ENCODE measurements at places on chromosomes 5 and 9.

GRCh38 chr9:90102292-90102901, 497.6 kb downstream of the GADD45G start:
- no peak overlapping the region for H3K27ac ChIP-seq
- H3K4me1 ChIP-seq: no peaks in the 10 kb centered on the region
- H3K36me3 ChIP-seq: no peaks in the 10 kb centered on the region
- no peaks in the 10 kb centered on the region for H3K27me3 ChIP-seq
- H3K4me3 ChIP-seq: no peak overlapping the region

DNA sequence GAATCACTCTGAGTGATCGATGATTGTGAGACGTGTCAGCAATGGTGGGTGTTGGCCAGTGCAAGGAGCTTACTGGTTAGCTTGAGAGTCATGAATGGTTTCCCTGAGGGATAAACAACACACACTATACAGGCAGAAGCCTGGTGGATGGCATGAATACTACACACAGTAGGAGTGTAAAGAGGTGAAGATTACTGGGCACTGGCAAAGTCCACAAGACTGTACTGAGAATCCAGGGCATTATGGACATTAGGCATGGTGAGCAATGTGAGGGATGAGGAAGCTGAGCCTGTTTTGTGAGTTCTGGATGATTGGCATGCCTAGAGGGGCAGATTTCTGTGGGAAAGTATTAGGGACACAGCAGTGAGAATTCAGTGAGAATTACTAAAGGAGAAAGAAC, 71.3 kb downstream of the KDM4C start:
- H3K27ac ChIP-seq: no peak overlapping the region
- no peak overlapping the region for H3K4me3 ChIP-seq
- H3K27me3 ChIP-seq: no peaks in the 10 kb centered on the region
- no peak for DNase-seq

GRCh38 chr5:53713978-53714666, 153.7 kb downstream of the NDUFS4 start:
- DNase-seq: no peak
- no peaks in the 10 kb centered on the region for H3K4me1 ChIP-seq
- H3K27ac ChIP-seq: no peak overlapping the region
- H3K4me3 ChIP-seq: no peak overlapping the region
- no peaks in the 10 kb centered on the region for H3K27me3 ChIP-seq

GRCh38 chr9:80649001-80649420, 1040.3 kb downstream of the TLE1 start:
- H3K27ac ChIP-seq: peak overlapping the region; percentile 70
- H3K4me3 ChIP-seq: no peak overlapping the region
- DNase-seq: peak; percentile 66
- H3K36me3 ChIP-seq: no peaks in the 10 kb centered on the region

- no peak overlapping the region for H3K4me3 ChIP-seq
- H3K36me3 ChIP-seq: no peaks in the 10 kb centered on the region
- no peak overlapping the region for H3K27ac ChIP-seq
- H3K4me1 ChIP-seq: no peaks in the 10 kb centered on the region
- DNase-seq: no peak
Observed at GRCh38 chr5:10964806-10965205, 203.8 kb upstream of the DAP start.

- peak overlapping the region; percentile 56 for H3K4me3 ChIP-seq
- peak overlapping the region; percentile 41 for H3K27ac ChIP-seq
- no peaks in the 10 kb centered on the region for H3K27me3 ChIP-seq
- peaks cover 21% of the 10 kb centered on the region for H3K36me3 ChIP-seq
- H3K4me1 ChIP-seq: peaks cover 3% of the 10 kb centered on the region
- DNase-seq: peak; percentile 96
Observed at GRCh38 chr9:128733256-128733655, 9.3 kb upstream of the ZDHHC12 start.

GRCh38 chr5:10866913-10867312, 105.9 kb upstream of the DAP start:
- no peak overlapping the region for H3K4me3 ChIP-seq
- peaks cover 6% of the 10 kb centered on the region for H3K27me3 ChIP-seq
- no peaks in the 10 kb centered on the region for H3K36me3 ChIP-seq
- DNase-seq: no peak
- H3K27ac ChIP-seq: no peak overlapping the region

- DNase-seq: no peak
- peaks cover 18% of the 10 kb centered on the region for H3K36me3 ChIP-seq
- no peak overlapping the region for H3K27ac ChIP-seq
- no peaks in the 10 kb centered on the region for H3K27me3 ChIP-seq
- peaks cover 15% of the 10 kb centered on the region for H3K4me1 ChIP-seq
- no peak overlapping the region for H3K4me3 ChIP-seq
Observed at GRCh38 chr9:130236436-130236985, 29.0 kb upstream of the HMCN2 start.

DNA sequence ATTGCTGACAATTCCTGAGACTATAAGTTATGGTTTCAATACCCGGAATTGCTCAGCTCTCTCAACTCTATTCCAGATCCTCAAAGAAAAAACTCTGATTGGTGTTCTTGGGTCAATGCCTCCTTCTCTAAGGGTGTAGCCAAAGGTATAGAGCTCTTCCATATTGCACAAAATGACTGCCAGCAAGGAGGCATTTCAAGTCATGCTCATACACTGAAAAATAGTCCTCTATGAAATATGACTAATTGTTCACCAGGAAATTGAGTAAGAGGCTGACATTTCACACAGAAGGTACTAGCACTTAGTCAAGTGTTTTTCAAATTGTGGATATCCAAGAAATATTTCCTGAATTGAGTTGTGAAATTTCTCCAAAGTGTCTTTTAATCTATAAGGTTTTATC, 111.1 kb upstream of the KLF9 start:
- peaks cover 3% of the 10 kb centered on the region for H3K4me1 ChIP-seq
- H3K4me3 ChIP-seq: no peak overlapping the region
- no peak overlapping the region for H3K27ac ChIP-seq
- no peaks in the 10 kb centered on the region for H3K36me3 ChIP-seq
- DNase-seq: no peak

GRCh38 chr5:157273131-157273556, 7.2 kb downstream of the CYFIP2 start:
- H3K36me3 ChIP-seq: no peaks in the 10 kb centered on the region
- no peak overlapping the region for H3K4me3 ChIP-seq
- DNase-seq: no peak
- H3K27me3 ChIP-seq: no peaks in the 10 kb centered on the region
- H3K4me1 ChIP-seq: no peaks in the 10 kb centered on the region

- H3K27ac ChIP-seq: no peak overlapping the region
- no peaks in the 10 kb centered on the region for H3K27me3 ChIP-seq
- H3K36me3 ChIP-seq: no peaks in the 10 kb centered on the region
- H3K4me1 ChIP-seq: no peaks in the 10 kb centered on the region
- DNase-seq: no peak
Observed at GRCh38 chr5:121915765-121916164, 46.0 kb upstream of the SRFBP1 start.

- no peaks in the 10 kb centered on the region for H3K27me3 ChIP-seq
- H3K4me3 ChIP-seq: no peak overlapping the region
- DNase-seq: peak; percentile 19
- H3K36me3 ChIP-seq: peaks cover 11% of the 10 kb centered on the region
Observed at GRCh38 chr9:6426117-6426516, 13.1 kb downstream of the UHRF2 start.

DNA sequence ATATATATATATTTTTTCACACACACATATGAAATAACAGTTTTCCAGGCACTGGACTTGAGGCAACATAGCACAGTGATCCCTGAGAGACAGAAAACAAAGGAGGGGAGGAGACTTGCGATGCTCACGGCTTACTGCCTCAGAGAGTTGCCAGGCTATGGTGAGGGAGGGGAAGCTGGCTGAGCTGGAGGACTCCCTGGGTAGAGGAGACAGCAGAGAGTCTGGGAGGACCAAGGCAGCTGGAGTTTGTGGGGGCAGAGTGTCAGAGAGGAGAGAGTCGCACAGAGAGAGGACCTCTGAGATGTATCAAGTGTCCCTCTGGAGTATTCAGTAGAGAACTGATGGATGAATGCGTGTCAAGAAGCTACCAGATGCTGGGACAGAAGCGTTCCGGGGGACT, 23.1 kb upstream of the QSOX2 start:
- H3K4me3 ChIP-seq: no peak overlapping the region
- H3K27me3 ChIP-seq: peaks cover 19% of the 10 kb centered on the region
- no peaks in the 10 kb centered on the region for H3K4me1 ChIP-seq
- no peak for DNase-seq

DNA sequence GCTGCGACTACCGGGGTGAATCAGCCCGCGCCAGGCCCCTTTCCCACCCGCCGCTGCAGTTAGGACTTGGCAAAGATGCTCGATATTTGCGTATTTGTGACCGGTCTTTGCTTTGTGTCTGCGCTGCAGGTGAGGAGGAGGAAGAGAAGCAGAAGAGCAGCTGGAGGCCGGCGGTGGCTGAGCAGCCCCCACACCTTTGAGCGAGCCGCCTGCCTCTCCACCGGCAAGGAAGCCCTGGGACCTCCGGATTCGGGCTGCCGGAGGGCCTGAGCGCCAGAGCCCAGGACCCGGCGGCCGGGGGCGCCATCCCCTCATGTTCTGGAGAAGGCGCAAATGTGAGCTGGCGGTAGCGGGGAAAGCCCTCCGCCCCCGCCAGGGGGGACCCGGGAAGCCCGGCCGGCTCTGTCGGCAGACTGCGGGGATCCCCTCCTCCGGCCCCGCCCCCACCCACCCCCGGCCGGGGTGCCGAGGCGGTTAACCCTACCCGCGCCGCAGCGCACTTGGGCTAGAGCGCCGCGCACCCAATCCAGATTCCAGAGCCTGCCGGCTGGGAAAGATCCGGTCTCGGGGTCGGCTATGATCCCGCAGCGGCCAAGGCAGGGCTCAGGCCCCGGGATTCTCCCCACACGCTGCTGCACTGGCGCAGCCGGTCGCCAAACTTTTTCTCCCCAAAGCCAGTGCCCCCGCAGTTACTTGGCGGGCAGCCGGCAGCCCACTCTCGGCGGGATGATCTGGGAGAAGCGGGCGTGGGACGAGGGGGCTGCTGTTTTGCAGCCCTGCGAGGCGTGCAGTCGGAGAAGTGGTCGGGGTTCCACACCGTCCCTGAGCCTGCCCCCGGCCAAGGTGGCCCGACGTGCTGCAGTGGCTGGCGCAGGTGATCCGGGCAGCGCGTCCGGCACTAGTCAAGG, 800 bp upstream of the KCNN2 start:
- peaks cover 24% of the 10 kb centered on the region for H3K27me3 ChIP-seq
- peak; percentile 60 for DNase-seq
- H3K4me3 ChIP-seq: no peak overlapping the region
- H3K27ac ChIP-seq: no peak overlapping the region
- H3K4me1 ChIP-seq: no peaks in the 10 kb centered on the region

DNA sequence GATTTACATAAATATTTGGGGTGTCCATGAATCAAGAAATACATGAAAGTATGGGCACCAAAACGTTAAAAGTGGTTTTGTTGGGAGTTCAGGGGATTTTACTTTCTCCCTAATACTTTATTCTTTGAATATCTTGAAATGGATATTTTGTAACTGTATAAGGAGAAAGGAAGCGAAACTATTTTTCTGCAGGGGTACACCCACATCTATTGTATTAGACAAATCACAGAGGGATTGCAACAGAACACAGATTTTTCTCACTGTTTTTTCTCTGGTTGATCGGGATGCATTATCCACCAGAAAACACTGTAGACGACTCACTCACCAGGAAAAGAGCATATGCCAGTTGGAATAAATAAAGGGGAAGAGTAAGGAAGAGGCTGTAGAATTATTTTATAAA, 1.2 kb upstream of the RABGAP1 start:
- DNase-seq: no peak
- no peak overlapping the region for H3K27ac ChIP-seq
- H3K27me3 ChIP-seq: no peaks in the 10 kb centered on the region
- H3K4me1 ChIP-seq: peaks cover 13% of the 10 kb centered on the region

DNA sequence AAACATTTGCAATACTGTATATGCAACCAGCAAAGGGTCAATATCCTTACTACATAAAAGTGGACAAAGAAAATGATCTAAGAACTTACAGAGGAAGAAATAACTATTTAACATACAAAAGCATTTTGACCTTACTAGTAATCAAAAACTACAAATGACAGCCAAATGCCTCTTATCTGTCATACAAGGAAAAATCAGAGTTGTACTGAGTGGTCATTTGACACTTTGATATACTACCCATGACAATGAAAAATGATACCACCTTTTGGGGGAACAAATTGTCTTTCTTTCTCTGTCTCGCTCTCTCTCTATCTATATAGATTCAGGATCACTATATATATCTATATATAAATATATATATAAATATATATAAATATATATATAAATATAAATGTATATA, 50.4 kb upstream of the ZSWIM6 start:
- no peak overlapping the region for H3K4me3 ChIP-seq
- H3K36me3 ChIP-seq: no peaks in the 10 kb centered on the region
- H3K4me1 ChIP-seq: peaks cover 26% of the 10 kb centered on the region
- no peak for DNase-seq
- no peak overlapping the region for H3K27ac ChIP-seq

- no peaks in the 10 kb centered on the region for H3K27me3 ChIP-seq
- H3K4me1 ChIP-seq: peaks cover 19% of the 10 kb centered on the region
- H3K4me3 ChIP-seq: no peak overlapping the region
- H3K27ac ChIP-seq: no peak overlapping the region
- H3K36me3 ChIP-seq: peaks cover 15% of the 10 kb centered on the region
- peak; percentile 92 for DNase-seq
Observed at GRCh38 chr9:113590991-113591898, 127.7 kb downstream of the RGS3 start.

DNA sequence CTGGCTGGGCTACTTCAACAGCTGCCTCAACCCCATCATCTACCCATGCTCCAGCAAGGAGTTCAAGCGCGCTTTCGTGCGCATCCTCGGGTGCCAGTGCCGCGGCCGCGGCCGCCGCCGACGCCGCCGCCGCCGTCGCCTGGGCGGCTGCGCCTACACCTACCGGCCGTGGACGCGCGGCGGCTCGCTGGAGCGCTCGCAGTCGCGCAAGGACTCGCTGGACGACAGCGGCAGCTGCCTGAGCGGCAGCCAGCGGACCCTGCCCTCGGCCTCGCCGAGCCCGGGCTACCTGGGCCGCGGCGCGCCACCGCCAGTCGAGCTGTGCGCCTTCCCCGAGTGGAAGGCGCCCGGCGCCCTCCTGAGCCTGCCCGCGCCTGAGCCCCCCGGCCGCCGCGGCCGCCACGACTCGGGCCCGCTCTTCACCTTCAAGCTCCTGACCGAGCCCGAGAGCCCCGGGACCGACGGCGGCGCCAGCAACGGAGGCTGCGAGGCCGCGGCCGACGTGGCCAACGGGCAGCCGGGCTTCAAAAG, 36.9 kb upstream of the TTC1 start:
- H3K4me3 ChIP-seq: peak overlapping the region; percentile 58
- H3K36me3 ChIP-seq: no peaks in the 10 kb centered on the region
- no peak overlapping the region for H3K27ac ChIP-seq
- peak; percentile 75 for DNase-seq
- H3K27me3 ChIP-seq: no peaks in the 10 kb centered on the region
- H3K4me1 ChIP-seq: peaks cover 41% of the 10 kb centered on the region
